ENCODE measurements at places on chromosomes 12 and 14.

DNA sequence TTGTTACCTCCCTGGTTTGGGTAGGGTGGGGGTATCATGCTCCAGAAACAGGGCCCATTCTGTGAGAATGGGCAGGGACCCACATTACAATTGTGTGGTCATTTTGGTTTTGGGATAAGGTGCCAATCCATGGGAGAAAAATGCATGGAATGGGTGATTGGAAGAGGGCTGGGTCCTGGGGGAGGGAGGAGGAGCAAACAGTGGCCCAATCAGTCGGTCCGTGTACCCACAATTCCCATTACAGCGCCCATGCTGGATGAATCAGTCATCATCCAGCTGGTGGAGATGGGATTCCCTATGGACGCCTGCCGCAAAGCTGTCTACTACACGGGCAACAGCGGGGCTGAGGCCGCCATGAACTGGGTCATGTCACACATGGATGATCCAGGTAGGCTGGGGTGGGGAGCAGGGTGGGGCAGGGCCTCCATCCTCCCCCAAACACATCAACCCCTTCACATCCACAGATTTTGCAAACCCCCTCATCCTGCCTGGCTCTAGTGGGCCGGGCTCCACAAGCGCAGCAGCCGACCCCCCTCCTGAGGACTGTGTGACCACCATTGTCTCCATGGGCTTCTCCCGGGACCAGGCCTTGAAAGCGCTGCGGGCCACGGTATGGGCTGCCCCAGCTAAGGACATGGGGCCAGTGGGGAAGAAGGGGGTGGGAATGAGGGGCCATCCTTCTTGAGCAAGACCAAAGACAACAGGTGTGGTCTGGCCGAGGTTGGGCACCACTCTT, 3.6 kb upstream of the TPI1 start:
- DNase-seq, result no peak

GRCh38 chr14:96156804-96157760, 47.6 kb upstream of the BDKRB2 start:
- DNase-seq, result no peak

GRCh38 chr12:53453953-53454640, 2.2 kb downstream of the PCBP2 start:
- DNase-seq, result no peak

DNA sequence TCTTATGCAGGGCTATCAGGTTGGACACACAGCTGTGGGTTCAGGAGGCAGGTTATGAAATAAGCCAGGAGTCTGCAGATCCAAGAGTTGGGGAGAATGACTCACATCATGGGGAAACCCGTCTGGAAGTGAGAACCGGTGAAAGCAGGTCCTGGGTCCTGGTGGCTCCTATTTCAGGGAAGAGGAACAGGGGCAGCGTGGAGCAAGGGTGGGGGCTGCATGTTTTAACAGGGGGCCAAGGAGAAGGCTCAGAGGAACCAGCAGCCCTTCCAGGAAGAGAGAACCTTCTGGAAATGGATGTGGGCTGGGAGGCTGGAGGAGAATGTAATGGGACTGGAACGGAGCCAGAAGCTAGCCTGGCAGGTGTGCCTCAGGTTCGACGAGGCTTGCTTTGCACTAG, 7.8 kb upstream of the KRT74 start:
- no peak for DNase-seq

DNA sequence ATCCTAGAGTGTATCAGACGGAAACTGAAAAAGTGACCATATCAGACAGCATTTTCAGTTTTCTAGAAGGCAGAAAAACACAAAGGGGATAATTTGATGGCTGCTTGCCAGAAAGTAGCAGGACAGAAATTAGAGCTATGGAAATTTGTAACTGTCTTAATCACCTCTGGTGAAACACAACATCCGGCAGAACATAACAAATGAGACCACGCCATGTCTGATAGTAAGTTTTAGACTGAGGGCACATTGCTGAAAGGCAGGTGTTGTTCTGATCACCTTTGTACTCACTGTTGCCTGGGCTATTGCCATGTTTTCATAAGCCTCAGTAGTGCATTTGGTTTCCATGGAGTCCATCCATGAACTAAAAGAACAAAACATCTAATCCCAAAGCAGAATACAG, 290.3 kb downstream of the PAWR start:
- no peak for DNase-seq

DNA sequence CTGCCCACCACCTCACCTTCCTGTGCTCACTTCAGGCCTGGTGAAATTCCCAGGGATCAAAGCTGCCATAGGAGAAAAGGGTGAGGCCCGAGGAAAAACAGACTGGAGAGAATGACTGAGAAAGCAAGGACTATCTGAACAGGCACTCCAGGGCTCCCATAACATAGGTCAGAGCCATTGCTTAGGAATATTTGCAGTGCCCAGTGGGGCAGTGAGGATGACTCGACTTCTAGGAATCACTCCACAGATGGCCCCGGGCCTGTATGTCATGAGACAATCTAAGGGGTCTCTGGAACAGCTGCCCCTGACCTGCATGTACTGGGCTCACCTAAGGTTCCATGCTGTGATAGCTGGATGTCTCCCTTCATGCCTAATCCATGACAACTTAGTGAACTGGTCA, 51.6 kb downstream of the GPHB5 start:
- no peak for DNase-seq

- no peak for DNase-seq
Measured at GRCh38 chr14:93286212-93286890, 46.5 kb downstream of the BTBD7 start.

DNA sequence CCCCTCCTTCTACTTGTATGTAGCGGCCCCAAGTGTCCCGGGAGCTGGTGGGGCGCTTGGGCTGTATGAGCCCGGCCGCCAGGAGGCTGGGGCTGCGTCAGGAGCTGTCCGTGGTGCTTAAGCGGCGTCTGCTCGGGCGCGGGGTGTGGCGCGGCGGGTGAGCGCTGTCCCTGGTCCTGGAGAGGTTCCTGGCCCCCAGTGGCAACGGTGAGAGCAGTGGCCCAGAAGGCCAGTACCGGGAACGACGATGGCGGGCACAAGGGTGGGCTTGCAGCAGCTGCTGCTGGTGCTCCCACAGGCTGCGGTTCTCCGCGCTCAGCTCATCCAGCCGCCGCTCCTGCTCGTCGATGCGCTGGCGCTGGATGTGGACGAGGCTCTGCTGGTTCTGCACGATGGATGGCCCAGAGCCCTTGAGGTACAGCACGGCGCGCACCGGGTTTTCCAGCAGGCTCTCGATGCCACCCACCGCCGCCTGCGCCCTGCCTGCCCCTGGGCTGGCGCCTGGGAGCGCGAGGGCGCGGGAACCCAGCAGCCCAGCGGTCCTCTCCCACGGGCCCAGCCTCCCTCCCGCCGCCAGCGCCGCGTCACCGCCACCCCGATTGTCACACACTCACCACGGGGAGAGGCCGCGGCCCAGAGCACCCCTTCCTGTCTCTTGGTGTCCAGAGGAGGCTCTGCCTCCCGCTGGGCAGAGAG, 41.9 kb upstream of the FKBP4 start:
- peak; percentile 53 for DNase-seq

DNA sequence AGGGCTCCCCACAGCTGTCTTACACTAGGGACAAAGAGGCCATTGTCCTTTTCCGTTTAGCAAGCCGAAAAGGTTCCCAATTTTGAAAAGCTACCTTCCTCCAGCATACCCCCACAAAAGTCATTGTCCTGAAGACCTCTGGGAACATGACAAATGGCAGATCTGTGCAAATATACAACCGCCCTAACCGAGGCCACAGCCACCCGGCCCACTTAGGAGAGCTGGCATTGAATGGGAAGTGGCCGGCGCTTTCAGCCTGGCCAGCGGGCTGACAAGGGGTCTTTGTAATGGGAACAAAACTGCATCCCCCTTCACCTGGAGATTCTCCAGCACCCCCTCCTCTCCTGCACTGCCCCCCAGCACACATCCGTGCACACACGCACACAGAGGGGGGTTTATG, 48.1 kb upstream of the VASH1 start:
- no peak for DNase-seq

DNA sequence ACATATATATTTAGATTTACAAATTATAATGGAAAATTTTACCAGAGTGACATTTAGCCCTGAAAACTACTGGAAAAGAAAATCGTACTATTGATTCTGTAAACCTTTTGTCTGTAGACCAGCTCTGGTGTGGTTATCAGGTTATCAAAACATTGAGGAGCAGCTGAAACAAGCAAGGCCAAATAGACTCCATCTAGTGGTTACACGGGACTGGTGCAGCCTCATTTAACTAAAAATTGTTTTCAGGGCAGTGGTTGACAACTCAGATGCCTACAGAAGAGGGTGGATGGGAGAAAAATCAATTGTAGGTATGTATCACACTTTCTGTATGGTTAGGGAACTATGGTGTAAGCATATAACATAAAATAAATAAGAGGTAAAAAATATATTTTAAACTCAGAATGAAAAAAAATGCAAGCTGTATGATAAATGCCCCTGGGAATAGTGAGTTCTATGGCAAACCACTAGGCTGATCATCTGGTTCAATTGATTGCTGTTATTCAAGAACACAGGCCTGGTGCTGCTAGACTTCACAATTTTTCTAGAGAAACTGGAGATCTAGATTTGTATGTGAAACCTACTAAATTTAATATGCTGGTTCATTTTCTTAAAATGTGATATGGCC, 51.2 kb downstream of the ACSS3 start:
- no peak for DNase-seq

DNA sequence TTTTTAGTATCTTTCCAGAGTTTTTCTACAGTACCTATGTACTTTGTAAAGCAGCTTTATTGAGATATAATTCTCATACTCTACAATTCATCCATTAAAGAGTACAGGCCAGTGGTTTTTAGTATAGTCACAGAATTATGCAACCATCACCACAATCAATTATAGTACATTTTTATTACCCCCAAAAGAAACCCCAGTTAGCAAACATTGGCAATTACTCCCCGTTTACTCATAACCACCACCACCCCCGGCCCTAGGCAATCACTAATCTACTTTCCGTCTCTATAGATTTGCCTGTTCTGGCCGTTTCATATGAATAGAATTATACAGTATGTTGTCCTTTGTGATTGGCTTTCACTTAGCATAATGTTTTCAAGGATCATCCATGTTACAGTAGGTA, 119.8 kb downstream of the KICS2 start:
- DNase-seq, result no peak

DNA sequence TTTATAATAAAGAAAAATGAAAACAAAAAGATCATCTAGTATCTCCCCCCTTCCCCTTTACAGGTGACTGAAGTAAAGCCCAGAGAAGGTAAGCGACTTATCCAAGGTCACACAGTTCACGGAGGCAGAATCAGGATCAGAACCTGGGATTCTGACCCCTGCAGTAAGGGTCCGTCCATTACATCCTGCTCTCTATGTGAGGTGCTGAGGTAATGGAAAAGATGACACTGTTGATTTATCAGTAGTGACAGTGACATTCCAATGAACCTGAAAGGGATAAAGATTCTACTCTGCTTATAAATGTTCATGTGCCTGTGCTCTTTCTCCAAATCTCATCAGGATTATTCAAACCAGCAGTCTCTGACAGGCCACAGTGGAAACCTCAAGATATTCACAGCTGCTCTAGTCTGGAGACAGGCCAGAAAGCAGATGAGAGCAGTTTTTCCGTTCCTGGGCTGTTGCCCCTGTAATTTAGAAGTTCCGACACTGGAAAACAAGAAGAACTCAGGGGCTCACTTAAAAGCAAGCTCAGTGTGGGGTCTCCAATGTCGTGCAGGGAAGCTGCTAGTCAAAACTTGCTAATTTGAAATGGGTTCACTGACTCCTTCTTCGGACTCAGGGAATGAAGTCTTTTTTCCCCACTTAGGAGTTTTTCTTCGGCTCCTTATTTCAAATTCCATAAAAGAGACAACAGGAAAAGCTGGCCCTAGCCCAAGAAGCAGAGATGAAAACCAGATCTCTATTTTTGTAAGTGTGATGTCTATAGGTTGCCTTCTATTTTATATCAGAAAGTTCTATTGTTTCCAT, 131.8 kb upstream of the EEA1 start:
- DNase-seq, result no peak

DNA sequence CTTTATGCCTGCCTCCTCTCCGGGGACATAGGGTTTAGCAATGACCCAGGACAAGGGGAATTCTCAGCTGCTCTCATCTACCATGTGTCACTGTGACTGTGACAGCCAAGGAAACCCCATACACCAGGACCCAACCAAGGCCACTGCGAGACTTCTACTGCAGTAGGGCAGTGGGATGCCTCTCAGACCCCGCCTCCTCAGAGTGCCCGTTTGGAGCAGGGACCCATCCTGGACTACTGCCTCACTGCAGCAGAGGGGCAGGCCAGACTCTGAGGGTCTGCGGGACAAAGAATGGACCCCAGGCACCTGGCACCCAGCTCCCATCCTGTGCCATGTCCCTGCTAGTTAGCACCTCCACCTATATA, 71.3 kb upstream of the DDX11 start:
- no peak for DNase-seq

DNA sequence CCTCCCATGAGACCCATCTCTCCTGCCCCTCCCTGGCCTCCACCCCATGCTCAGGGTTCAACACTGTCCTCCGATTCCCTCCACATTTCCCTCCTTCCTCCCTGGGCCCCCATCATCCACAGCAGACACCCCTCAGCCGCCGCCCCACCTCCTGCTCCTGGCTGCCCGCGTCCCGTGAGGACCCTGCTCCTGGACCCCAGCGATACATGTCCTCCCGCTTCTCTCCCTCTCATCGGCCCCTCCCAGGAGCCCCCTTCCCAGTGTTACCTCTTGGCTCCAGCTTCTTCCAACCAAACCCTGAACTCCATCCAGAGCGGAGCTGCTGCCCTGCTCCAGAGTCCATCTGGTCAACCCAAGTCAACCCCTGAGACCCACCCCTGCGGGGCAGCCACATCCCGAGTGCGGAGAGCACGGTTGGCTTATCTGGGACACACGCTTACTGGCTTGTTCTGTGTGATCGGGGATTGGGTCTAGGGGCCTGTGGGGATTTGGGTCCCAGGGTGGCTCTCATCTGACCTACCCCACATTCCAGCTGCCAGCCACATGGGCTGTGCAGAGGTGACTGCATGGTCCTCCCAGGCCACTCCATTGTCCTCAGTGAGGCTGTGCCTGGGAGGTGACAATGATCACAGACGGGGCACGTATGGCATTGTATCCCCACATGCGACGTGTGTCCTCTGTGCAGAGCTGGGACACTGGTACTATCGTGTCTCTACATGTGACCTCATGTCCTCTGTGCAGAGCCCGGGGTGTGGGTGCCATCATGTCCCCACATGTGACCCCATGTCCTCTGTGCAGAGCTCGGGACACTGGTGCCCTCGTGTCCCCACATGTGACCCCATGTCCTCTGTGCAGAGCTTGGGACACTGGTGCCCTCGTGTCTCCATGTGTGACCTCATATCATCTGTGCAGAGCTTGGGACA, 333.6 kb downstream of the ADGRD1 start:
- no peak for DNase-seq

DNA sequence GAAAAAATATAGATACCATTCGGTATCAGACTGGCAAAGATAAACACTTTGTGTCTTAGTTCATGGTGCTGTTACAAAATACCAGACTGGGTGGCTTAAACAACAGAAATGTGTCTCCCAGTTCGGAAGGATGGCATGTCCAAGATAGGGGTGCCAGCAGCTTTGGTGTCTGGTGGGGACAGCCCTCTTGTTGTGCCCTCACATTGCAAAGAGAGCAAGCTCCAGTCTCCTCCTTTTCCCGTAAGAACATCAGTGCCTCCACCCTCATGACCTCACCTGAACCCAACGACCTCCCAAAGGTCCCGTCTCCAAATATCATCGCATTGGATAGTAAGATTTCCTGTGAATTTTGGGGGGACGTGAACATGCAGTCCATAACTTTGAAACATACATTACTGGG, 12.4 kb downstream of the ZBTB42 start:
- no peak for DNase-seq

GRCh38 chr12:131721548-131721947, 10.7 kb downstream of the SFSWAP start:
- no peak for DNase-seq

GRCh38 chr14:101072531-101072930, 169.0 kb upstream of the RTL1 start:
- no peak for DNase-seq

GRCh38 chr12:88272456-88272855, 130.3 kb downstream of the TMTC3 start:
- no peak for DNase-seq

All from stimulated activated CD8-positive, alpha-beta memory T cell treated with anti-CD3 and anti-CD28 coated beads, Interleukin-4, amount 100 ng/mL, for 1 hour (primary cell).